ENCODE measurements at places on chromosomes 4 and X.

- no peak for DNase-seq
Observed at GRCh38 chr4:41044165-41044564, 170.2 kb downstream of the APBB2 start.

- DNase-seq, result no peak
Observed at GRCh38 chr4:147740176-147740575, 8.3 kb downstream of the ARHGAP10 start.

DNA sequence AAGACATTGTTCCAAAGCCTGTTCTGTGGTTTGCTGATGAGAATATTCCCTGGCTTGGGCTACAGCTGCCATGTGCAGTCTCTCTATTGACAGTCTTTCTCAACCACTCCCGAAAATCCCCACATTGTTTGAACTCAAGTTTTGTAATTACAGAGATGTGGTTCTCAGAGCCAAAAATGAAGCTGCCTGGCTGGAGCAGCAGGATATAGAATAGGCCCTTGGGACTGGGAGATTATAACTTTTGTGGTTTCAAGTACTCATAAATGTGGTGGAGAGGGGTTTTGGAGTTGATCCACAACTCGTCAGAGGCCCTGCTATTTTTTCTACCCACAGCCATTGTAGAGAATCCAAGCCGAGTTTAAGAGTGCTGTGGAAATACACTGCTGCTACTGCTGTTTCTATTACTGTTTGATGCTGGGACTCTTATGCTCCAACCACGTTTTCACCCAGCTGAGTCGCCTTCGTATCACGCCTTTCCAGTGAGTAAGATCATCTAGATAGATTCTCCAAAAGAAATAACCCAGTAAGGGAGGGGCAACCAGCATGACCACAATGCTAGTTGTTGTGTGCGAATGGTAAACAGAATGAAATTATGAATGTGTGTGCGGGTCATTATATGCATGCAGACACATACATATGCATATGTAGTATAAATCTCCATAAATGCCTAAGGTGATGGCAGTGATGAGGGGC is 57.1 kb upstream of the ATXN3L start:
- DNase-seq, result no peak

DNA sequence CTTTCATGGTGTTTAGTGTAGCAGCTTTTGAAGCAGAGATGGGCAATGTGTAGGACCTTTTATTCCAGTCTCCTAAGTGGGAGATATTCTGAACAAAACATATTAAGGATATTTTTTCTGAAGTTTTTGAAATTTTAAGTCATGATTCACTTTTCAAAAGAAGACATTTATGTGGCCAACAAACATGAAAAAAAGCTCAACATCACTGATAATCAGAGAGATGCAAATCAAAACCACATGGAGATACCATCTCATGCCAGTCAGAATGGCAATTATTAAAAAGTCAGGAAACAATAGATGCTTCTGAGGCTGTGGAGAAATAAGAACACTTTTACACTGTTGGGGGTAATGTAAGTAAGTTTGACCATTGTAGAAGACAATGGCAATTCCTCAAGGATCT is 76.0 kb downstream of the FAT4 start:
- no peak for DNase-seq

GRCh38 chr4:8287343-8288280 is 18.1 kb downstream of the HTRA3 start:
- no peak for DNase-seq

DNA sequence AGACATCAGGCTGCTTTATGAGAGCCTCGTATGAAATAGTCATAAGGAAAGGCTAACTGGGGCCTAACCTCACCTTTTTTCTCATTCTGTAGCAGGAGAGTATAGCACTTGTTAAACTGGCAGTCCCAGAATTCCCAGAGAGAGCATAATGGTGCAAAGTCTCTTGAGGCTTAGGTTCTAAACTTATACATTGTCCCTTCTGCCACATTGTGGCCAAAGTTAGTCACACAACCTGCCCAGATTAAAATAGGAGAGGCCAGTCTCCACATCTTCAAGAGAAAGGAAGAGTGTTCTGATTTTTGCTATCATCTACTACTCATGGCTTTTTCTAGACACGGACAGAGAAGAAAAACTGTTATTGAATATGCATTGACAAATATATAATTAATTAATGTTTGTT is 1588.9 kb upstream of the PCDH7 start:
- DNase-seq, result no peak

DNA sequence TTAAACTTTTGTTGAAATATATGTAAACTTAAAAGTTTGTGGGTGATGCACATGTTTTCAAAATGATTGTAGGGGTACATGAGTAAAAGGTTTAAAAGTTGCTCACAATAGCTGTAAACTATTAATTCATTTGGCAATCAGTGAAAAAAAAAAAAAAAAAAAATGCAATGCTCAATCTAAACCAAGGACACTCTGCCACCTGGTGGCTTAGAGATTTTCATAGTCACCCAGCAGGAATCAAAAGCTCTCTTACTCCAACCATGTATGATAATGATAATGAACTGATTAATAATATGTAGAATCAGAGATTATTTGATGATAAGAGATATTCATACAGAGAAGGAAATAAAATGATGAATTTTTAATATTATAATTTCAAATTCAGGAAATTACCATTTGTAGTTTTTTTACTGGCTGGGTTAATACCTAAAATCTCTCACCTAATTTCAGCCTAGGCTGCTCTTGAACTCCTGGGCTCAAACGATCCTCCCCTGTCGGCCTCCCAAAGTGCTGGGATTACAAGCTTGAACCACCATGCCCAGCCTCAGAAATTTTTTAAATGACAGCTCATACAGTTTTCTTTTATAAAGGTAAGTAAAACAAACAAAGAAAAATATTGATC is 46.9 kb upstream of the SLC25A4 start:
- no peak for DNase-seq

DNA sequence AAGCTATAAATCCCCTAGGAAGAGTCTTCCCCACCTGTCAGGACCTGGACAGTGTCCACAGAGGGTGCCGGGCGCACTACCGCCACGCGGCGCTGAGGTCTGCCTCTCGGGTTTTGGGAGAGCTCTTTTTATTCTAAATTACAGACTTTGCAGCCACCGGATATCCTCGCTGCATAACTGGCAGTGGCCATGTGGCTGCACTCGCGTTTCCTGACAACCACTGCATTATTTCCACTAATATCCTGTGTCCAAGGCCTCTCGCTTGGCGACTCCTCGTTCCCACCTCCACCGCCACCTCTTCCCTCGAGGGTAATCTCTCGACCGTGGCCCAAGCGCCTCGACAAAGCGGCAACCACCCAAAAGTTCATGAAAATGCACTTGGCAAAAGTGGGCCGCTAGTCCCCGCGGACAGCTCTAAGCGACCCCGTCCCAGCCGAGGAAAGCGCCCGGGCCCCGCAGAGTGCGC is 512 bp upstream of the TMEM131L start:
- DNase-seq, result no peak

- no peak for DNase-seq
Observed at GRCh38 chr4:28435314-28435713, 1574.7 kb downstream of the STIM2 start.

GRCh38 chr4:94491322-94491721 is 39.6 kb downstream of the PDLIM5 start:
- no peak for DNase-seq

DNA sequence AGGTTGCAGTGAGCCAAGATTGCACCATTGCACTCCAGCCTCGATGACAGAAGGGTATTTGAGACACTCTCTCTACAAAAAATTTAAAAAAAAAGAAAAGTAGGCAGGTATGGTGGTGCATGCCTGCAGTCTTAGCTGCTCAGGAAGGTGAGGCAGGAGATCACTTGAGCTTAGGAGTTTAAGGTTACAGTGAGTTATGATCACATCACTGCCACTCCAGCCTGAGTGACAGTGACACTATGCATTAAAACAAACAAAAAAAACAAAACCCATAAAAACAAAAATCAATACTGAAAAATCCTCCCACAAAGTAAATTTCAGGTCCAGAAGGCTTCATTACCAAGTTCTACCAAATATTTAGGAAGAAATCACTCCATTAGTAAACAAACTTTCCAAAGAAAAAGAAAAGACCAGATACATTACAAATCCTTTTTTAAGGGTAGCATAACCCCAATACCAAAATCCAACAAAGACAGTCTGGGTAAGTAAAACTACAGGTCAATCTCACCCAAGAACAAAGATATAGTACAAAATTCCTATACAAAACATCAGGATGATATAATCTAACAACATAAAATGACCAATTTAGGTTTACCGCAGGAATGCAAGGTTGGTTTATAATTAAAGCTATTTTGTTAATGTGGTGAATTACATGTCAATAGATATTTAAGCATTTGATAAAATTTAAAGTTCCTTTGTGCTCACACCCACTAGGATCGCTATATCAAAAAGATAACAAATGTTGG is 11.7 kb downstream of the NELFA start:
- DNase-seq, result no peak

GRCh38 chrX:44203791-44204190 is 139.7 kb downstream of the EFHC2 start:
- DNase-seq, result no peak

DNA sequence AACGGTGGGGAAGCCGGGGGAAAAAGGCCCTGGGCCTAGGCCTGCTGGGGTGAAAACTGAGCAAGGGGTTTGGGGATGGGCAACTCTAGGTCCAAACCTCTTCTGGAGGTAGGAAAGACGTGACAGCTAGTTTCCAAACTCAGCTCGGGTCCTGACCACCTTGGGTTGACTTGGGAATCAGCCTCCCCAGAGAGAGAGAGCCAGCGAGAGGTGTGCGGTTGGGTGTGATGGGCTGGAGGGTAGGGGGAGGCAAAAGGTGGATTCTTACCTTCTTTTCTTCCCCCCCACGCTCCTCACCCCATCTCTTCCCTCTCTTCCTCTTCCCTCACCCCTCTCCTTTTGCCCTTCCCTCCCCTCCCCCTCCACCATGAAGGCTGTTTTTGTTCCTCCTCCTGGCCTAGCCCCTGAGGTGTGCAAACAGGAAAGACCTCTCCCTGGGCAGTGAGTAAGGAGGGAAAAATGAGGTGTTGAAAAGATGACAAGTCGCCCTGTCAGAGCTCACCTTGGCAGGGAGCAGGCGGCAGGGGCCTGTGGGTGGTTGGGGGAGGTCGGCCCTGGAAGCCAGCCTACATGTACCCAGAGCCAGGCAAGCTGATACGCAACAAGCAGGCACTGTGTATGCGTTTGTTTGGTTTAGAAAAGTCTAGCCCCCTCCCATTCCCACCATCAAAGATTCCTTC is 14.8 kb downstream of the PJA1 start:
- no peak for DNase-seq

DNA sequence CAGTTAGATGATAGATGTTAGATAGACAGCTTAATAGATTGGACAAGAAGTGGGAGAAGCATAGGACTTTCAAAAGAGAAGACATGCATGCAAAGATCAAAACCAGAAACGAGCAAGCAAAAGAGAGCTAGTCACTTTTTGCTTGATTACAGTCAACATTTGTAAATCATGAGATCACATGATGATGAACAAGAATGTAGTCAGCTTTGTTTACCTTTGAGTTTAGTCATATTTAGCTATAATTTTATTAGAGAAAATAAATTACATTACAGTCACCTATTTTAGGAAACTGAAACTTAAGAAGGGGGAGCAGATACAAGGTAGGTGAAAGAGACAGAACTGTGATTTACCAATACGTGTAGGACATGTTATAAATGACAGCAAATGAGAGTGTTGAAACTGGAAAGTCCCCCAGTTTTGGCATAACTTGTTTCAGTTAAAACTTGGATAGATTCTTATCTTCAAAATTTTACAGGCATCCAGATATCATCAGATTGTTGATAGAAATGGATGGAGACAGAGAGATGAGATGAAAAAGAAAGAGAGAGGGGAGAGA is 1083.1 kb upstream of the PCDH10 start:
- DNase-seq, result no peak

DNA sequence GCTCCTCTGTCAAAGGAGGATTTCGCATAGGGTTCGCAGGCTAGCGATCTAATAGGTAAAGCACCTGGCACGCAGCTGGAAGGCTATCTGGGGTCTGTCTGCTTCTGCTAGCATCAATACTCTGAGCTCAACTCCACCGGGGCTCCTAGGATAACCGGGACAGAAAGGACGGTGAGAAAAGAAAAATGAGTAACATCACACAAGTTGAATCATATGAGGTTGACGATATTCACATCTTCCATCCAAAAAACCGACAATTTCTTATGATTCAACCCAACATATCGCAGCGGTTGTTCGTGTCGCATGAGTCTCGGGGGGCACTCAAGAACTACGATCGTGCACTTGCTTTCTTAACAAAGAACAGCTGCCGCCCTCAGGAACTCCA is 1.8 kb downstream of the PROM1 start:
- DNase-seq, result no peak

DNA sequence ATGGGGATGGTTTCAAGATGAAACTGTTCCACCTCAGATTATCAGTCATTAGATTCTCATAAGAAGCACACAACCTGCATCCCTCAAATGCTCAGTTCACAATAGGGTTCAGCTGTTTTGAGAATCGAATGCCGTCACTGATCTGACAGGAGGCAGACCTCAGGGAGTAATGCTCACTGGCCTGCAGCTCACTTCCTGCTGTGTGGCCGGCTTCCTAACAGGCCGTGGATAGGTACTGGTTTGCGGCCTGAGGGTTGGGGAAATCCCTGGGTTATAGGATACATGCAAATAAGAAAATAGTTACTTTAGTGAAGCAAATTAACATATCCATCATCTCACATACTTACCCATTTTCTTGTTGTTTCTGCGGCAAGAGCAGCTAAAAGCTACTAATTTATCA is 160.4 kb downstream of the MAD2L1 start:
- DNase-seq, result no peak

DNA sequence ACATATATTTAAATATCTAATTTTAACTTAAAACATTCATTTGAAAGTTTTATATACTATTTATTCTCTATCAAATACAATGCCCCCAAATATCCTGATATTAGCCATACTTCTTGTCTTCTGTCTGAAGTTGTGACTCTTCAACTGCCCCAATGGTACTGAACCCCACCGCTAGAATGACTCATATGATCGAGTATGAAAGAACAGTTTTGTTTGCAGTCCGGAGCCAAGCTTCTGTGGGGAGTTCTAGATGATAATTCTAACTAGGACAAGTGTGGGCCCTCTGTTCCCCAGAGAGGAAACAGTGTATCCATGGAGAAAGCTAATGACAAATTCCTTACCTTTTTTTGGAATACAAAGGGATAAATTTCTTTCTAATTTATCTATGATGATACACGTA is 24.7 kb upstream of the CT47A1 start:
- no peak for DNase-seq

GRCh38 chrX:42837747-42838146 is 59.8 kb upstream of the PPP1R2C start:
- DNase-seq, result no peak

GRCh38 chrX:151279161-151279560 is 102.8 kb downstream of the GPR50 start:
- DNase-seq, result no peak

GRCh38 chrX:135652602-135653001 is 60.8 kb upstream of the CT45A1 start:
- DNase-seq, result no peak

- DNase-seq, result no peak
Observed at GRCh38 chr4:87970121-87970520, 5.4 kb upstream of the SPP1 start.

- no peak for DNase-seq
Observed at GRCh38 chrX:23911126-23911835, 3.5 kb downstream of the CXorf58 start.
